ENCODE measurements at places on chromosomes 3 and 15.
A peak's percentile ranks its signal among the peaks of the same experiment; 100 is the strongest.

GRCh38 chr3:45075821-45076625 is 49.9 kb downstream of the CLEC3B start:
- no peak for DNase-seq

DNA sequence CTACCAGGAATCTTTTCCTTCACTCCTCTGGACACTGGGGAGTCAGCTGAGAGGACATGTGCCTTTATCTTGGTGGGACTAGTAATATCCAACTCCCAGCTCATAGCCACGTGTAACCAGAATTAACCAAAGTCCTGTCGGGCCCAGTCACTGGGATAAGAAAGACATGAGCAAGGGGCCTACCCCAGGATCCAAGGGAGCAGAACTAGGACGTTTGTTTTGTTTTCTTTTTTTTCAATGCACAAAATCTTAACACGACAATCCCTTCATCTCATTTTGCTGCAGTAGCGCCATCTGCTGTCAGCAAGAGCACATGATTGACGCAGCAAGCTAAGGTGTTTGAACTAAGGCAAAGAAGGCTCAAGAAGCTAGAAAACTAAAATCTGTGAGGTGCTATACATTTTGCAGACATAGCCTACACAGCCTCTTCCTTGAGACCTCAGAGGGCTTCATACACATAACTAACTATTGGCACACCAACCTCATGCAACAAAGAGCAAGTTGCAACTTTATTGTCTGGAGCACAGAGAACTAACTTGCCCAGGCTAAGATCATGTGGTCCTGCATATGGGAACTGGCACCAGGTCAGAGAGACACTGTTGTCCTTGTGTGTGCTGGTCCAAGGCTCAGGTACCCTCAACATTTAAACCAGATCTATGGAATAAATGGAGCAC is 43.6 kb downstream of the RLBP1 start:
- DNase-seq, result peak; percentile 46

GRCh38 chr3:183975981-183976662 is 41.6 kb downstream of the ABCC5 start:
- no peak for DNase-seq

DNA sequence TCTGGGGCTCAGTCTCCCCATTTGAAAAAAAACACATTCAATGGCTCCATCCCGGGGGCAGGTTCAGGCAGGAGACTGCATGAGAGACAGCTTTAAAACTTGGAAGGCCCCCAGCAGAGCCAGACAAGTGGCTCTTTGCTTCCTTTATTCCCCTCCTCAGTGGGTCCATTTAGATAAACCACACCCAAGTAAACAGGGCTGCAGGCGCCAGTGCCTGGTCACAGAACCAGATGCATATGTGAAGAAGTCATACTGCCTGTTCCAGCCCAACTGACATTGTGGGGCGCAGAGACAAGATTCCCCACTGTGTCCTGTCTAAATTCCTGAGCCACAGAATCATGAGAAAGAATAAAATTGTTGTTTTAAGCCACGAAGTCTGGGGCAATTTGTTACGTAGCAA is 9.0 kb downstream of the FBN1 start:
- DNase-seq, result no peak

- DNase-seq, result no peak
Measured at GRCh38 chr15:81183439-81183775, 13.3 kb upstream of the IL16 start.

DNA sequence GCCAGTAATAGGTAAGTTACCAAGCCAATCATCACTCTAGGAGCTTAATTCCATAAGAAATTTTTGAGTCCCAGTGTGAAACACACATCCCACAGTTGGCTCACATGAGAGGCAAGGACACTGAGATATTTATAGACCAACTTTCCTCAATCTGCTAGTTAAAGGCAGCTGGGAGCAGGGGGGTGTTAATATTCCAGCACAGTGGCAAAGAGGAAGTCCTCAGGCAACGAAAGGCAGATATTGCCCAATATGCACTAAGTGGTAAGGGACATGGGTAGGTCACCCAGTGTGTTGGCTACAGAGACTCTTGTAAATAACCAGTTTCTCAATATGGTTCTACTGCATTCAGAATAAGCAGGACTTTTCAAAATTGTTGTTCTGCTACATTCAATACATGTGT is 61.0 kb downstream of the TOP2B start:
- no peak for DNase-seq

DNA sequence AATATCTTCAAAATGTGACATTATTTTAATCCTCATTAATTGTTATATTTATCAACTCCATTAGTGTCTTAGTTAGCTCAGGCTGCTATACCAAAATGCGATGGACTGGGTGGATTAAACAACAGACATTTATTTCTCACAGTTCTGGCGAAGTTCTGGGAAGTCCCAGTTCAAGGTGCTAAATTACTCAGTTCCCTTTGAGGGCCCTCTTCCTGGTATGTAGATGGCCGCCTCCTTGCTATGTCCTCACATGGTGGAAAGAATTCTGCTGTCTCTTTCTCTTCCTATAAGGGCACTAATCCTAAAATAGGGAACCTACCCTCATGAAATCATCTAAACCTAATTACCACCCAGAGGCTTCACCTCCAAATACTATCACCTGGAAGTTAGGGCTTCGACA is 38.8 kb upstream of the DUT start:
- DNase-seq, result no peak

GRCh38 chr3:57141719-57142410 is 23.3 kb downstream of the IL17RD start:
- no peak for DNase-seq

- peak; percentile 66 for DNase-seq
Measured at GRCh38 chr15:64024172-64025050, 21.9 kb downstream of the DAPK2 start.

DNA sequence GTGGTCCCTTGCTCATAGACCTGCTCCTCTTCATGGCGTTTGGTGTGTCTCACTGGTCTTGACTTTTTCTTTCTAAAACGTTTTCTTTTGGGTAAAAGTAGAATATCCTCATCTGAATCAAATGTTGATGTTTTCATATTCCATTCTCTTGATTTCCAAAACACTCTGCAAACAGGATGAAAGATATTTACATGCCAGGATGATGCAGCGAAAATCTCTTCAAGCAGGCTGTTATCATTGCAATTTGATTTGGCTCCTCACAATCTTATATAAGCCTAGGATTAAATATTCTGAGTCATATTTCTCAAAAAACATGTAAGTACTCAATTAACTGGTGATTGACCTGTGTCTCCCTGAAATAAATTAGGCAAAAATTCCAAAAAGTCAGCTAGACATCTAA is 10.1 kb downstream of the PP2D1 start:
- no peak for DNase-seq

DNA sequence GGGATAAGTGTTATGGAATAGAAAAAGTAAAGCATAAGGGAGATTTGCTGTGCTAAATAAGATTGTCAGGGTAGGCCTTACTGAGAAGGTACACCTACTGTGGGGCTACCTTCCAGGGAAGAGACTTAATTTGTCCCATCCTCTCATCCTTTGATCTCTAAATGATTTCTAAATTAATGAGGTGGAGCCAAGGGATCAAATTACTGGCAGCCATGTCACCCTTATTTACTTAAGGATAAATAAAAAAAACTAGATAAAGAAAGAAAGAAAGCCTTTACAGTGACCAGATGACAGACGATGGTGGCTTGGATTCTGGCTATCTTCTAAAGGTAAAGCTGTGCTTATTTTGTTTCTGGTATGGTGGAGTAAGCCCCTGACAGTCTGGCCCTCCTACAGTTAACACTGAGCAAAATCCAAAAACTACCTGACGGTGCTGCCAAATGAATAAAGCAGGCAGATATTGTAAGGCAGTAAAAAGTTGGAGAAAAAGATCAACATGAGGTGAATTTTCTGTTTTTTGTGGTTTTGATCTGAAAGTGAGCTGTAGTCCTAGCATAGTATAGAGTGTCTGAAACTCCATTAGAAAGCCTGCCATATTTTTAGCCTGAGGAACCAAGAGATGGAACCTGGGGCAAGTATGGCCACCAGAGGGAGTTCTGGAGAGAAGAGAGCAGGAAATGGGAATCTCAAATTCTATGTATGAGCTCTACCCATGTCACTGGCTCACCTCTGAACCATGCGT is 285.1 kb upstream of the MANF start:
- peak; percentile 38 for DNase-seq

- DNase-seq, result no peak
Measured at GRCh38 chr3:42055291-42055690, 35.9 kb upstream of the TRAK1 start.

DNA sequence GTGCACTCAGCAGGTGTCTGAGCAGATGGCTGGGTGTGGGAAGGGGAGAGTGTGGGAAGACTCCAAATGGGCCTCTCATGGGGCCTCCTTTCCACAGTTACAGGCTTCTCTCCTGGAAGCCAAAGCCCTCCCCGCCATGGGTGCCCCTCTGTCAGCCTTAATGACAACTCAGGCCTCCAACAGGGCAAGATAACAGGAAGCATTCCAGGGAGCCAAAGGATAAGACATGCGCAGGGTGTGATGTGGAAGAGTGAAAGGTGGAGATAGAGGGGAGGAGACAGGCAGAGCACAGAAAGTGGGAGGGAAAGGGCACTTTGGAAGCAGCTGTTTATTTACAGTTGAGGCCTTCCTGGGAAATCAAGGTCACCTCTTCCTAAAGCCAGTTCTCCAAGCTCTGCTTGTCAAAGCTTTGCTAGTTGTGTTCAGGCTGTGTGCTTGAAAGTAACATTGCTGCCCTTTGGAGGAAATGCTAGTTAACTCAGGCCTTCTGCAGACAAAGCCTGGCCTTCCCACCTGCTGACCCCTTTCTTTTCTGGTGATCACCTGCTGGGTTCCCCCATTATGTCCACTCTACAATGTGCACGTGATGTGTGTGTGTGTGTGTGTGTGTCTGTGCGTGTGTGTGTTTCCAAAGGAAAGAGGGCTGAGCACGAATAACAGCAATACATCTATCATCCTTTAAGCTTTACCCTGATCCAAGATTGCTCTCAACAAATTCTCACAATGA is 35.2 kb upstream of the SMAD3 start:
- no peak for DNase-seq

GRCh38 chr15:44726136-44726535 is 10.2 kb upstream of the TRIM69 start:
- DNase-seq, result no peak

DNA sequence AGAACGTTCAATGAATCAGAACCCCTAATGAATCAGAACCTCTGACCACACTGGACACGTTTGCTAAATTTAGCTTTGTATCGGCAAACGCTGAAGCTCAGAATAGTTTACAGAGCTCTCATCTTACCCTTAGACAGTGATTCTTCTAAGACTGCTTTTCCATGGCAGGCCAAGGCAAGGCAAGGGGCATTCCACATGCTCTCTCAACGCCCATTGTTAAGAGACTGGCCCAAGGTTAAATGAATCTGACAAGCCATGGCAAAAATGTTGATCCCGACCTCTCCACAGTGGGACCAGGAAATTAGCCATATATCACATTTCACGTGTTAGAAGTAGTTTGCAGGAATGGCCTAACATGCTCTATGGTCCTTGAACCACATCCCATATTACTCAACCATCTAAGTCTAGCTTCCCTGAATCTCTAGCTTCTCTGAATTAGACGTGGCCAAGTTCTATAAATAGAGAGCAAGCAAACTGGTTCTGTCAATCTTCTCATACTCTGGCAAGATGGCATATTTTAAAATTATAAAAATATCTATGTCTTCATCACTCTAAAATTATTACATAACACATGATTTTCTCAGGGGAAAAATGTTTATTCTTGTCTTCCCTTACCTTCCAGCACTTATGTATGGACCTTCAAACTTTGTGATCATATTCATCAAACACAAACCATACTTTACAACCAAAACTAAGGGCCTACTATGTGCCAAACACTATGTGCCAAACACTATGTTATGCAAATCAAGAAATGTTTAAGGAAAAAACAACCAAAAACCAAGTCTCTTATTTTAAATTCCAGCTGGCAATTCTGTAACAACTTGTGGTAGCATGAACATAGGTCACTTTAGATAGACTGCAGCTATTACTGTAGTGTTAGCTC is 54.3 kb downstream of the AAGAB start:
- DNase-seq, result no peak

DNA sequence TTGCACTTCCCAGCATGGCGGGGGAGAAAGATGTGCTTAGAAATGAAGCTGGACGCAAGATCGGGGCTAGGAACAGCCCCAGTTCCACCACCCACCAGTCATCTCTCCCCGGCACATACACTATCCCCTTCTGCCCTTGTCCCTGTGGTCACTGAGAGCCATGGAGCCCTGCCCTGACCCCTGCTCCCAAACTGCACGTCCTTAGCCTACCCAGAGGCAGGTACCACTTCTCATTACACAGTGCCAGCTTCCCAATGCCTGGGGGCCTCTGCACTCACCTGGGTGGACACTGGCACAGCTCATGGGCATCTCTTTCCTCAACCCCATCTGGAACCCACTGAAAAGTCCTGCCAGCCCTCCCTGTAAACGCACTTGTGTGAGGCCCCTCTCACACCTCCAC is 139.3 kb upstream of the PRR20G start:
- DNase-seq, result no peak

DNA sequence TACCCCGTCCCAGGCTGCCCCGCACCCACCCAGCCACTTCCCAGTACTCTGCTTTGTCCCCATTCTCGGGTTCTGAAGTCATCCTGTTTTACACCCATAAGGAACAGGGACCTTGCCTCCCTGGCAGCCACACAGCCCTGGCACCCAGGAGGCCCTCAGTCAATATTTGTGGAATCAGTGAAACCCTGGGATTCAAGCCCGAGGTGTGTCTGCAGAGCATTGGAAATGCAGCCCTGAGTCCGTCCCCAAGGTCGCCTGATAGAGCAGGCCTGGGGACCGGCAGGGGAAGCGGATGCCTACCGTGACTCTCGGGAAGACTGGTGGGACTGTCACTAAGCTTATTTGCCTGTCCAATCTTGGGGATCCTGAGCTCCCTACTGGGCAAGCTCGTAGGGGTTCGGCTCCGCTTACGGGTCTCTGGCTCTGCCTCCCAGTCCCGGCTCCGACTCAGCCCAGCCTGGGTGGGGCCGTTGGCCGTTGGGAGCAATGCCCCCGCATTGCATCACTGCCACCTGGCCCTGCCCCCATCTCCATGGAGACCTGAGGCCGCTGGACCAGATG is 64.4 kb upstream of the TAMM41 start:
- no peak for DNase-seq

DNA sequence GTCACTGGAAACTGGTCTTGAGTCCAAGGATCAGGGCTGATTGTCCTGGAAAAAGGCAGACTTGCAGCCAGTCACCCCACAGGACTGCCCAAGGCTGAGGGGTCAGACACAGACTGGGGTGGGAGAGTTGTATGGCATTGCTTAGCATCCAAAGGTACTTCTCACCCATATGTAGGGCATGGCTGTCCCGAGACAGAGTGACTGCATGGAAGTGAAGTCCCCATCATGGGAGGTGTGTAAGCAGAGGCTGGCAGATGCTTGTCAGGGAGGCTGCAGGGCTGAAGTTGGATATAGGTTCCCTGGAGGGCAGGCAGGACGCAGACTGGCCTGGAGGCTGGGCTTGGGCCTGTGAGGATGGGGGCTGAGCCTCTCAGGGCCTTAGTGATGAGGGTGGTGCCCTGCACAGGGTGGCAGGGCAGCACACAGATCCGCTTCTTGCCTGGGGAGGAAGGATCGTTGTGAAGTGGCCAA is 31.1 kb downstream of the PSTPIP1 start:
- DNase-seq, result no peak

DNA sequence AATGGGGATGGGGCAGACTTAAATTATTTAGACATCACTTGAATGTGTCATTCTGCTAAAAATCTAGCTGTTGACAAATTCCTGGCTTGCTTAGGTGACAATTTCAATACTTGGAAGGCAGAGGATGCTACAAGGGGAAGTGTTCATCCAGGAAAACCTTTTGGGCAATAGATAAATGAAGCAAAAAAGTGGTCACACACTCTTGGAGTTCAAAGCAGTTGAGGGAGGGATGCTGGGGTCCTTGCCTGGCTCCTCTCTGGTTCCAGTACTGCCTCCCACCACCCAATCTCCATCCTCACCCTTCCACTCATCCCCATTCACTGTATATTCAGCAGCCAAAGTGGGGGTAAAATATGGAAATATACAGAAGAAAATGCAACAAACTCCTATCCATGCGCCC is 52.6 kb upstream of the FRMD4B start:
- no peak for DNase-seq
